ENCODE measurements at places on chromosomes 4 and X.

DNA sequence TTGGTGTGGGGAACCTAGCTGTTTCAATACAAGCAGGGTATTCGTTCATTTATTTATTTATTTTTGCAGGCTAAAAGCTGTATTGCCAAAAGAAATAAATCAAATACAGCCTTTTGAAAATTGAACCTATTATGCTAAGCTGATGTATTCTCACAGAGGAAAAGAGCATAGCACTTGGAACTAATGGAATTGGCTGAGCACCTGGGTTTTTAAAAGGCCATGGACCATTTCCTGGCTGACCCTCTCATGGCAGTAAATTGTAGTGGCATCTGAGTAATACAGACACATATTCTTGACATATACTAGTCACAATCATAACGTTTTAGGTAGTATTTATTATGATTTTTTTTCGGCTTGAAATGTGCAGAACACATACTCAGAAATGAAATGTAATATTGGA lies 71.8 kb upstream of the ALG13 start:
- DNase-seq = no peak

DNA sequence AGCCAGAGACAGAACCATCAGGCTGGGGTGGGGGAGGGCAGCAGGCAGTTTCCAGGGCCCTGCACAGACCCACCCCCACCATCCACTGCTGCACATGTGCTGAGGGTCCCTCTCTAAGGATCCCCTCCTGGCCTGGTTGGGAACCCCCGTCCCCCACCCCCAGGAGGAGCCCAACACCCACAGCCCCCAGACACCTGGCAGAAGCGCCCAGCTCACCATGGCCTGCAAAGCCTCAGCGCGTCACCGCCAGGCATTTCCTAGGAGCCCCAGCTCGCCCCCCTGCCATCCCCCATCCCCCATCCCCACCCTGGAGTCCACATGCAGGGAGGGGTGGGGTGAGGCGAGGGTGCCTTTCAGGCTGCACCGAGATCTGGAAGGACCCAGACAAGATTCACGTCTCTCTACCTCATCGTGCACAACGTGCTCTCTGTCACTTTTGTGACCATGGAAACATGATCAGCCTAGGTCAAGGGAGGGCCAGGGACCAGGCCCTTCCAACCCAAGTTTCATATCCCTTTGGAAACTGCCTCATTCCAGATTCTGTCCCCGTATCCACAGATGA lies 9.3 kb downstream of the MXD4 start:
- no peak for DNase-seq

DNA sequence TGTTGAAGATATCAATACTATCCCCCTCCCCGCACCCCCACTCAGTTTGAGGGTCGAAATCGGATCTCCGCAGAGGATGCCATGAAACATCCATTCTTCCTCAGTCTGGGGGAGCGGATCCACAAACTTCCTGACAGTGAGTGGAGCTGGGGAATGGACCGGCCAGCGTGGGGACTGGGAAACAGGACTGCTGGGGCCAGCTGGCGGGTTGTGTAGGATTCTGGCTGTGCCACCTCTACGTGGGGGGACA lies 5.5 kb upstream of the USP11 start:
- no peak for DNase-seq

- DNase-seq = no peak
Observed at GRCh38 chr4:128163177-128164117, 102.3 kb downstream of the LARP1B start.

DNA sequence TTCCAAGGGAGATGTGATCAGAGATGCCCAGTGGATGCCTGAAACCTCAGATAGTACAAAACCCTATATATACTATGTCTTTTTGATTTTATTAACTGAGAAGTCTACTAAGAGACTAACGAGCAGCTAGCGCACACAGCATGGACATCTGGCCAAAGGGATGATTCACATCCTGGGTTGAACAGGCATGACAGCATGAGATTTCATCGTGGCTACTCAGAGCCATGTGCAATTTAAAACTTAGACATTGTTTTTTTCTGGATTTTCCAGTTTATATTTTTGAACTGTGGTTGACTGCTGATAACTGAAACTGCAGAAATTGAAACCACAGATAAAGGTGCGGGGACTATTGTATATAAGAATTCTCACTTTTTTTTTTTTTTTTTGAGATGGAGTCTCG lies 2252.9 kb upstream of the AGA start:
- DNase-seq = no peak

- no peak for DNase-seq
Observed at GRCh38 chr4:99803566-99804101, 13.0 kb upstream of the DAPP1 start.

- DNase-seq = no peak
Observed at GRCh38 chr4:107994894-107995293, 5.2 kb downstream of the HADH start.

DNA sequence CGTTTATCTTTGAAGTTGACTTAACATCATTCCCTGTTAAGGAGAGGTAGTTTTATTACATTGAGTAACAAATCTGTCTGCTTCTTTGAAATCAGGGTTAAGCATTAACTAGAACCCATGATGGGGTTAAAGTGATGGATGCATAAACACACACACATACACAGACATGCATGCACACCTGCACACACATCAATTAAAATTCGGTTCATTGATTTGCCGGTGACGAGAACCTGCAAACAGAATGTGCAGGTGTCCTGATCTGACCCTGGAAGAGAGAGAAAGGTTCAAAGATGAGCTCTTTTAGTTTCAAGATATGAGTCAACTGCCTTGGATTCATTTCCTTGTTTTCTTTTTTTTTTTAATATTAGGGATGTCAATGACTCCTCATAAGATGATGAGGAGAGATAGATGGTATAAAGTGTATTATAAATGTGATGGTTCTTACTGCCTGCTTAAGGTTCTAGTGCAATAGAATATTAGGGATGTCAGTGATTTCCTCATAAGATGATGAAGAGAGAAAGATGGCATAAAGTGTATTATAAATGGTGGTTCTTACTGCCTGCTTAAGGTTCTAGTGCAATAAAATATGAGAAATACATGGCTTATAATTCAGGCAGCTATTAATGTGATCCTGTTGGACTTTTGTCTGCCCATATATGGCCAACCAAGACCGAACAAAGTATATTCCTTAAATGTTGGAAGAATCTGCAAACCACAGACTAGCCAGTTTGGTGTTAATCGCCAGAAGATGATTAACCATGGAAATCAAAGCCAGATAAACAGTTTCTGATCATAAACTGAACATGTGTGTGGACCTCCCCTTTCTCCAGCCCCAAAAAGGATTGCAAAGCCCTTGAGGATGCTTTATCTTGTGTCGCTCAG lies 14.1 kb upstream of the CD99 start:
- DNase-seq = no peak

GRCh38 chrX:119240356-119240755 lies 4.3 kb downstream of the PGRMC1 start:
- DNase-seq = no peak

GRCh38 chrX:153622661-153623309 lies 23.8 kb upstream of the CCNQ start:
- DNase-seq = no peak

GRCh38 chrX:13906093-13906492 lies 89.2 kb upstream of the GPM6B start:
- DNase-seq = no peak

DNA sequence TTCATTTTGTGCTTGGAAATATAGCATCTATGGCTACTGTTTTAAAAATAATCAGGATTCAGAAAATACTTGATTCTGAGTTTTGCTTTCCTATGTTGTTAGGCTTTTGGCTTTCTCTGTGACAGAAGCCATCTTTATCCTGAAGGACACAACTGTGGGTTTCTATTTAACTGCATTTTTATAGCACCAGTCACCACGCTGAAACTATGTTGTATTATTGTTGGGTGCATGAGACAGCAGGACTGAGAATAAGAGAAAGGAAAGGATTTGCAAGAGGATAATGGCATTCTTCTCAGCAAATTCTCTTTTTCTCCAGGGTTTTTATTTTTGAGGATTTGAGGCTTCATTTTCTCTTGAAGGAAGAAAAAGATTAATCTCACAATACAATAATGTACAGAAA lies 10.1 kb upstream of the NEUROG2 start:
- DNase-seq = no peak

DNA sequence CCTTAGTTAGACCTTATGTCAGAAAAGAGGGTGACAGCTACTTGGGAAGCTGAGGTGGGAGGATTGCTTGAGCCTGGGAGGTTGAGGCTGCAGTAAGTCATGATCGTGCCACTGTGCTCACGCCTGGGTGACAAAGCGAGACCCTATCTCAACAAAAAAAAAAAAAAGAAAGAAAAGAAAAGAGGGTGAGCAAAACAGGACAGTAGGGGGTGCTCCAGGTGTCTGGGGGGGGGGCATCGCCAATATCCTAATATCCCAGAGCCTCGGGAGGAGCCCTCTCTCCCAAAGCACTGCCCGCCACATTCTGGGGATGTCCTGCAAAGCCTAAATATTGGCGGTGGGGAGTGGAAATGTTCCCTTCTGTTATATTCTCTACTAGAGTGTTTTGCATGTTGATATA lies 120.9 kb upstream of the TBL1X start:
- DNase-seq = no peak

DNA sequence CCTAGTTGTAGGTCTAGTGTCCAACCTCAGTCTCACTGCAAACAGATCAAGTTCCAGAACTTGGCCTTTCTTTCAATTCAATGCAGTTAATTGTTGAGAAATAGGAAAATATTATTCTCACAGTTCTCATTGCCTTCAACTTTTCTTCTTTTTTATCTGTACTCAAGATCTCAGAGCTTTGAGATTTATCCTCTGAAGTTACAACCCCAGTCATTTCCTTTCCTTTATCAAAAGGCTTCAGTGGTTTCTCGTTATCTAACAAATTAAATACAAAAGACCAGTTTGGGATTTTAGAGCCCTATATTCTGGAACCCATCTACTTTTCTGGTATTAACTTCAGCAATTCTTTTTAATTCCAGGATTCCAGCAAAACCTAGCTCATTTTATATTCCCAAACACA lies 130.2 kb downstream of the TMA16 start:
- no peak for DNase-seq

GRCh38 chr4:27050731-27051130 lies 190.1 kb downstream of the STIM2 start:
- no peak for DNase-seq

GRCh38 chr4:177380730-177381287 lies 61.4 kb downstream of the AGA start:
- no peak for DNase-seq

DNA sequence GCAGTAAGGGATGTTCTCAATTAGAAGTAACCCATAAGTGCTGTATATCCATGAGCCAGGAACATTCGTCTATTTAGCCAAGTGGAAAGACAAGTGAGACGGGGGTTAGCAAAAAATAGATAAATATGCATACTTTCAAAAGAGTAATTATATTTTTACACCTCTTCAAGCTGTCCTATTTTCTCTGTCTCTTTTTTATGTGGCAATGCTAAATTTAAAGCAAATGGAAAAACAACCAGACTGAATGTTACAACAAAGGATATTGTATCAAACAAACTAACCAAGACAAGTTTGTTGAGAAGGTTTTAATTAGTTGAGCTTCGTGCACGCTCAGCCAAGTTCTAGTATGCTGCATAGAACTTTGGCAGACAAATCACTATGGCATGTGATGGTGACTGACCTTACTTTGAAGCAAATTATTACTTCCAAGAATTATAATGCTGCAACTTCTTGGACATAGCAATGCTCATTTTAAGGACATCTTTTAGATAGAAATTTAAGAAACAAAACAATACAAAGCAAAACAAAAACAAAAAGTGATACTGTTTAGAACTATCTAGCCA lies 61.4 kb upstream of the TMEM150C start:
- DNase-seq = no peak

DNA sequence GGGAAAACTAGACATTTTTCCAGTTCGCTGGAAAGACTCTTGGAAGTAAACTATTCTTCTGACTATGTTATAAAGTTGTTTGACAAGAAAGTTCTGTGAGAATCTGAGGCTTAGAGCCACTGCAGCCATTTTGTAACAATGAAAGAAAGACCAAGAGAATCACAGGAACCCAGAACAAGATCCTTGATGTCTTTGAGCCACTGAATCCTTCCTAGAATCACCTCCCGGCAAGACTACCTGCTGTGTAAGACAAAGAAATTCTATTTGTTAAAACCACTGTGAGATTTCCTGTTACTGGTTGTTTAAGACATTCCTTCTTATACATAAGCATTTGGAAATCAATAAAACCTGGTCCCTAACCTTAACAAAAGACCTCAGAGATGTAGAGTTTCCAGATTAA lies 175.7 kb upstream of the RASGEF1B start:
- DNase-seq = no peak

- DNase-seq = no peak
Observed at GRCh38 chr4:142169216-142169615, 532.8 kb downstream of the IL15 start.

GRCh38 chr4:166363198-166363597 lies 490.2 kb downstream of the TLL1 start:
- DNase-seq = no peak

DNA sequence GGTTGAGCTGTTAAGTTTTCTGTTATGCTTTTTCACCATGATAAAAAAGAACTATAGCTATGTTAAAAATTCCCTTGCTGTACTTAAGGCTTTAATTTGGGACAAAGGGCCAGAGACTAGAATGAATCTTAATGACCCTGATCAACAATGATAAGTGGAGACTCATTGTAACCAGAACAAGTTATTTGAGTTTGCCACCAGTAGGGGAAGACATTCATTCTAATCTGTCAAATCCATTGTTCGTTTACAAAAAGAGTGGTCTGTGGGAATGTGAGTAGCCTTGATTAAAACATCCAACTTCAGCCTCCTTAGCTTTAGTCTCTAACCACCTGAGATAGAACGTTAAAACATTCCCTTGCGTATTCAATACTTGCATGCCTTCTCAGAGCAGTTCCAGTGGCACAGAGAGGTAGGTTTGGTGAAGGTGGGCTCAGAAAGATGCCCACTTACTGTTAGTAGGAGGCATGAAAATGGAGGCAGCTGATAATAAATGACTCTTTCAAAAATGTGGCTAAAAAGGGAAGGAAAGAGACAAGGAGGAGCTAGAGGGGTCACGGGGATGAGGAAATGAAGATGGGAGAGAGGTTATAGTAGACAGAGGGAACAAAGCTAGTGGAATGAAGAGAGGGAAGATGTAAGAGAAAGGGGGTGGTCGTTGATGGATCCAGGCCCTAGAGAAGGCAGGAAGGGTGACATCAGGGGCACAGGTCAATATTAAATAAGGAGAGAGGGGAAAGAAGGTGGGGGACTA lies 66.2 kb downstream of the EGF start:
- DNase-seq = peak; percentile 39

- no peak for DNase-seq
Observed at GRCh38 chrX:141732031-141732430, 33.5 kb upstream of the SPANXD start.

- DNase-seq = no peak
Observed at GRCh38 chr4:154132406-154132805, 343.5 kb upstream of the SFRP2 start.

All from Kasumi-1 (cell line).